Spleen (tissue), 13 donors: ENCODE measurements at places on chromosomes 11 and 22.

DNA sequence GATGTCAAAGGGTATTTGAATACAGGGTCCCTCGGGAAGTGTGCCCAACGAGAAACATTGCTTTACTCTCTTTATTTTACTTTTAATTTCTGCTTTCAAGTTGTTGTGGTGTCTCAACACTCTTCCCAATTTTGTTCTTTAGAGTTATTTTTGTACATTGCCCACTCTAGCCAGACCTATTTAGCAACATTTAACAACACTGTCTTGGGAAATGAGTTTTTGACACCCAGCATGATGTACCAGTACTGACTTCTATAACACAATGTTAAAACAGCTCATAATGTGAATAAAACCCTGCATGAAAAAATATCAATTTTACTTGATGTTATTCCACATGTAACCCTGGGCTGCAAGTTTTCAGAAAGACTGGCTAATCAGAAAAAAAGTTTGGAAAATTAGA, 350.2 kb upstream of the PITPNB start:
- no peaks in the 10 kb centered on the region for H3K27me3 ChIP-seq
- DNase-seq, result no peak
- no peaks in the 10 kb centered on the region for H3K4me1 ChIP-seq
- H3K27ac ChIP-seq, result no peak overlapping the region
- H3K4me3 ChIP-seq, result no peak overlapping the region

GRCh38 chr11:111726301-111726713, 39.9 kb downstream of the PPP2R1B start:
- H3K4me3 ChIP-seq, result no peak overlapping the region
- H3K36me3 ChIP-seq, result peaks cover 51% of the 10 kb centered on the region
- no peak overlapping the region for H3K27ac ChIP-seq
- H3K4me1 ChIP-seq, result no peaks in the 10 kb centered on the region
- DNase-seq, result no peak

GRCh38 chr22:42438293-42438650, 6.1 kb upstream of the NFAM1 start:
- H3K4me3 ChIP-seq, result peak overlapping the region; percentile 51
- peaks cover 48% of the 10 kb centered on the region for H3K4me1 ChIP-seq
- H3K36me3 ChIP-seq, result no peaks in the 10 kb centered on the region

DNA sequence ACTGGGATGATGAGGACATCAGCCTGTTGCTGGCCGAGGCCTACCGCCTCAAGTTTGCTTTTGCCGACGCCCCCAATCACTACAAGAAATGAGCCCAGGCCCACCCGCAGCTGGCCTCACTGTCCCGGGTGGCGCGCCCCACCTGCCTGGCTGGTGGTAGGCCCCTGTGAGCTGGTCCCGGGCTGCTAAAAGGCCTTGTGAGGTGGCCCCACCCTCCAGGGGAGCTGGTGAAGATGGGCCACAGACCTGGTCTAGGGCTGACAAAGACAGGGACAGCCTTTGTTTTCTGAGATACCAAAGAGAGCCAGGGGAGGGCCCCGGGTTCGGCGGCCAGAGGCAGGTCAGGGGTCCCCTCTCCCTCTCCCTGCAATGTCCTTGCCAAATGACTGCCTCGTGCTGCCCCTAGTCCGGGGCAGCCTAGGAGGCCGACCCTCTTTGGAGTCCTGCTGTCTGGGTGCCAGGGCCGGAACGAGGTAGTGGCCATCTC, 411.1 kb downstream of the TBC1D22A start:
- H3K27me3 ChIP-seq, result no peaks in the 10 kb centered on the region
- peak; percentile 64 for DNase-seq
- H3K36me3 ChIP-seq, result no peaks in the 10 kb centered on the region
- no peak overlapping the region for H3K4me3 ChIP-seq
- no peaks in the 10 kb centered on the region for H3K4me1 ChIP-seq

- no peak overlapping the region for H3K4me3 ChIP-seq
- no peaks in the 10 kb centered on the region for H3K36me3 ChIP-seq
- peak; percentile 37 for DNase-seq
- H3K27me3 ChIP-seq, result peaks cover 16% of the 10 kb centered on the region
- H3K4me1 ChIP-seq, result peaks cover 74% of the 10 kb centered on the region
Measured at GRCh38 chr11:118619444-118620197, 12.2 kb downstream of the PHLDB1 start.

DNA sequence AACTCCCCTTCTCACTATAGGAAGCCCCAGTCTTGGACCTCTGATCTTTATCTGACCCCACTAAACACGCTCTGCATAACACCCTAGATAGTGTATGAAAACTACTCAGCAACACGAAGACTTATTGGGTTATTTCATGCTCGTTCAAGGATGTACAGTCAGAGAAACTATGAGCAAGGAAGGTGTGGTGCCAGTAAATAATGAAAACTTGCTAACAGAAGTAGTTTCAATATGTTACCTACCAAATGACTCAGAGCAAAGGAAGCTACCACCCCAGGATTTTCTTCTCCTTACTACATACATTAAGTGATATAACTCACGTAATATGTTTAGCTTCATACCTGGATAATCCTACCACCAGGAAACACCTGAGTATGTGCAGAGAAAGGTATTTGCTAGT, 25.9 kb upstream of the LYVE1 start:
- H3K27me3 ChIP-seq, result no peaks in the 10 kb centered on the region
- H3K27ac ChIP-seq, result no peak overlapping the region
- H3K36me3 ChIP-seq, result no peaks in the 10 kb centered on the region
- DNase-seq, result no peak

GRCh38 chr11:117618302-117618981, 178.6 kb downstream of the DSCAML1 start:
- no peak for DNase-seq
- H3K4me1 ChIP-seq, result no peaks in the 10 kb centered on the region
- no peaks in the 10 kb centered on the region for H3K36me3 ChIP-seq
- H3K27ac ChIP-seq, result no peak overlapping the region
- H3K27me3 ChIP-seq, result no peaks in the 10 kb centered on the region

GRCh38 chr11:14449302-14449714, 50.3 kb downstream of the COPB1 start:
- H3K27ac ChIP-seq, result no peak overlapping the region
- peaks cover 20% of the 10 kb centered on the region for H3K36me3 ChIP-seq
- peaks cover 17% of the 10 kb centered on the region for H3K4me1 ChIP-seq
- no peaks in the 10 kb centered on the region for H3K27me3 ChIP-seq
- no peak for DNase-seq

- no peak overlapping the region for H3K4me3 ChIP-seq
- no peaks in the 10 kb centered on the region for H3K4me1 ChIP-seq
- no peak overlapping the region for H3K27ac ChIP-seq
- no peak for DNase-seq
- H3K27me3 ChIP-seq, result no peaks in the 10 kb centered on the region
- H3K36me3 ChIP-seq, result no peaks in the 10 kb centered on the region
Measured at GRCh38 chr22:25508161-25508560, 56.3 kb upstream of the GRK3 start.

GRCh38 chr11:131042041-131042390, 125.7 kb upstream of the SNX19 start:
- H3K27me3 ChIP-seq, result no peaks in the 10 kb centered on the region
- H3K36me3 ChIP-seq, result no peaks in the 10 kb centered on the region
- no peak for DNase-seq
- no peak overlapping the region for H3K27ac ChIP-seq
- H3K4me3 ChIP-seq, result no peak overlapping the region

DNA sequence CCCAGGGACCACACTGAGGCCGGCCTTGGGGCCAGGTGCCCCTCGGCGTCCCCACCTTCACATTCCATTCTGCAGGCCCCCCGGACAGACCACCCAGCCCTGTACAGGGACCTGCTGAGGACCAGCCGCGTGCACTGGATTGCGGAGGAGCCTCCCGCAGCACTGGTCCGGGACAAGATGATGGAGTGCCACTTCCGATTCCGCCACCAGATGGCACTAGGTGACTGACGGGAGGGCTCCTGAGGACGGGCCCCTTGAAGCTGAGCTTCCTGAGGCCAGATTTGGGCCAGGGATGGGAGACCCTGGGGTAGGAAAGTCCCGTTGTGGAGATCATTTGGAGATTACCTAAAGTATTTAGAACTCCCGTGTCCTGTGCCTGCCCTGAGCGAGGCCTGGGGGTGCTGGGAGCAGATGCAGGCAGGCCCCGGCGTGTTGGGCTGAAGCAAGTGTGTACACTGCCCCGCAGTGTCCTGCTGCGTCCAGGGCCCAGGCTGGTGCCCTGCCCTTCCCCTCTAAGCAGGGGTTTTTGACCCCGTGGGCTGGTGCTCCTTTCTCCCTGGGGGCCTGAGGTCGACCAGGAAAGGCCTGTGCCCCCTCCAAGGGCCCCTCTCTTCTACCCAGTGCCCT, 20.0 kb downstream of the TRMU start:
- no peaks in the 10 kb centered on the region for H3K27me3 ChIP-seq
- H3K4me3 ChIP-seq, result no peak overlapping the region
- no peak overlapping the region for H3K27ac ChIP-seq
- H3K4me1 ChIP-seq, result no peaks in the 10 kb centered on the region
- H3K36me3 ChIP-seq, result peaks cover 76% of the 10 kb centered on the region

DNA sequence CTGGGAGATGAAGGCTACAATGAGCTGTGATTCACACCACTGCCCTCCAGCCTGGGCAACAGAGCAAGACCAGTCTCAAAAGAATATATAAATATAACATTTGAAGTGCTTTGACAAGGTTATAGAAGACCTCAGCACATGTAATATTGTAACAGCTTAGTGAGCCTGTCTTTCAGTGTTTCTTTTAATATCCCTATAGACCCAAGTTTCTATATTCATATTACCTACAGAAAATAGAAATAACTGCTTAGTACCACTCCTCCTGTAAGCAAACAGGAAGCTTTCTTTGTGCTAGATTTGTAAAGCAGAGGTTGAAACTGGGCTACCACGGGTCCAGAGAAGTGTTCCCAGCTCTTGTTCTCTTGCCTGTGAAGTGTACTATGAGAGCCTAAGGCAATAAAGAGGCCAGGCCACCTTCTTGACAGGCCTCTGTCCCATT, 68.2 kb downstream of the PPP2R1B start:
- no peaks in the 10 kb centered on the region for H3K27me3 ChIP-seq
- no peak overlapping the region for H3K4me3 ChIP-seq
- DNase-seq, result no peak
- no peak overlapping the region for H3K27ac ChIP-seq

- no peaks in the 10 kb centered on the region for H3K27me3 ChIP-seq
- no peak overlapping the region for H3K27ac ChIP-seq
- no peaks in the 10 kb centered on the region for H3K4me1 ChIP-seq
- no peak overlapping the region for H3K4me3 ChIP-seq
- no peak for DNase-seq
Measured at GRCh38 chr11:23991165-23991539, 505.7 kb upstream of the LUZP2 start.

- no peaks in the 10 kb centered on the region for H3K36me3 ChIP-seq
- H3K4me1 ChIP-seq, result no peaks in the 10 kb centered on the region
- no peak overlapping the region for H3K4me3 ChIP-seq
- peak; percentile 50 for DNase-seq
- H3K27me3 ChIP-seq, result peaks cover 20% of the 10 kb centered on the region
Measured at GRCh38 chr11:1644601-1645356, 15.2 kb downstream of the KRTAP5-5 start.

GRCh38 chr22:37970864-37971263, 13.5 kb downstream of the SOX10 start:
- no peaks in the 10 kb centered on the region for H3K27me3 ChIP-seq
- H3K27ac ChIP-seq, result no peak overlapping the region
- no peak for DNase-seq
- no peaks in the 10 kb centered on the region for H3K4me1 ChIP-seq
- no peak overlapping the region for H3K4me3 ChIP-seq
- H3K36me3 ChIP-seq, result peaks cover 25% of the 10 kb centered on the region

DNA sequence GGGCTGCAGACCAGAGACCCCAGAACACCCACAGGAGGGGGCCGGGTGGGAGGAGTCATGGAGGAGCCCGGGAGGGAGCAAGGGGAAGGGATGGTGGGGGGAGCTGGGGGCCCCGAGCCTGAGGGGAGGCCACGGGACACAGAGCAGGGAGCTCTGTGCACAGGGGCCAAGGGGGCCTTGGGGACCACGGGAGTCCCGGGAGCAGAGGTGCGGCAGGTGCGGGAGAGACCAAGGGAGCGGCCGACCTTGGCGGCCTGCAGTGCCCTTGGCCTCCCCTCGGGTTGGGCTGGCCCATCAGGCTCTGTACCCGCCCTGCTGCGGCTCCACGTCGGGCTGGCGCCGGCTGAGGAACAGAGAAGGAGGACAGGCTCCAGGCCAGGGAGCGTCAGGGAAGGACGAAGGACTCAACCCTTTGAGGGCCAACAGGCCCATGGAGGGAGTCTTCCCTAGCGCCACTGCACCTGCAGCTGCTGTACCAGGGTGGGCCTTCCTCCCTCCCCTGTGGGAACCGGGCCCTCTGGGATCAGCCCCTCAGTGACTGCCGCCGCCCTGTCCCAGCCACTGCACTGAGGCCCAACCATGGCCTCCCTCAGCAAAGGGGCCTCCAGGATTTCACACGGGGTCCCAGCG, 17.8 kb upstream of the BRSK2 start:
- H3K36me3 ChIP-seq, result no peaks in the 10 kb centered on the region
- no peak overlapping the region for H3K4me3 ChIP-seq
- no peaks in the 10 kb centered on the region for H3K27me3 ChIP-seq
- no peak for DNase-seq

DNA sequence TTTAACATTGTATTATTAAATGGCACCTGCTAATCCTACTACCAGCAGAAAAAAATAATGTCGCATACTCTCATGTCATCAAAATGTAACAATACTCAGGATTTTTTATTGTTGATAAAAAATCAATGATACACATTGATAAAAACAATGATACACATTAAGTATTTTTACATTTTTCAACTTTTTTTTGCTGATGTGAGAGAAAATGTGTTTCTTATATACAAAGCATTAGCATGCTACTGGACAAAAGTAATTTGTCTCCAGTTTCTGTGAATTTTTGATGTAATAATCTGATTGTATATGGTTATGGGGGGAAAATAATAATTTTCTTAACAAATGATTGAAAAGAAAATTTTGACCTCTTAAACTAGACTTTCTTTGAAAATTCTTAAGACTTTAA, 1256.6 kb upstream of the CNTN5 start:
- no peaks in the 10 kb centered on the region for H3K27me3 ChIP-seq
- H3K4me1 ChIP-seq, result no peaks in the 10 kb centered on the region
- no peak for DNase-seq
- no peak overlapping the region for H3K4me3 ChIP-seq
- no peaks in the 10 kb centered on the region for H3K36me3 ChIP-seq
- no peak overlapping the region for H3K27ac ChIP-seq

DNA sequence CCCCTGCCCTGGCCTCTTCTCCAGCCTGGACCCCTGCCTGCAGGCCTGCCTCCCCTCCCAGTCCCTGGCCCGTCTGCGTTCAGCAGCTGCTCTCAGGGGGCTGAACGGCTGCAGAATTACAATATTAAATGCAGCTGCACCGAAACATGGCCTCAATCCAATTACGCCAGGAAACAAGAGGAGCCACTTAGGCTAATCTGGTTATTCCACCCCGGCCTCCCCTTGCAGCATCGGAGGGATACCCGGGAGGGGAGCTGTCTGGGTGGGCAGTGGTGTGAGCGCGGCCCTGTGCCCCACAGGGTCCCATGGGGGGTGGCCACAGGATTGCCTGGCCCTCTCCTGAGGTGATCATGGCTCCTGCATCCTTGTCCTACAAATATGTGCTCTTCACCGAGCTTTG, 42.6 kb downstream of the FLRT1 start:
- DNase-seq, result no peak
- no peaks in the 10 kb centered on the region for H3K27me3 ChIP-seq
- no peak overlapping the region for H3K4me3 ChIP-seq
- H3K4me1 ChIP-seq, result peaks cover 7% of the 10 kb centered on the region
